Activated T-helper 1 cell treated with anti-CD3 and anti-CD28 coated beads, Interleukin-12 subunit alpha, Interleukin-12 subunit beta, Interleukin-2, Interleukin-4 antibody, amounts not matched to agents 30 ng/mL and 10 ng/mL and 1 ng/mL, durations not matched to agents 14 hours and 24 hours and 36 hours (primary cell): ENCODE measurements at places on chromosomes 4 and X.

GRCh38 chrX:114344756-114345349 lies 239.0 kb upstream of the HTR2C start:
- H3K27ac ChIP-seq, result no peak overlapping the region
- DNase-seq, result no peak
- H3K36me3 ChIP-seq, result no peaks in the 10 kb centered on the region
- no peaks in the 10 kb centered on the region for H3K27me3 ChIP-seq

DNA sequence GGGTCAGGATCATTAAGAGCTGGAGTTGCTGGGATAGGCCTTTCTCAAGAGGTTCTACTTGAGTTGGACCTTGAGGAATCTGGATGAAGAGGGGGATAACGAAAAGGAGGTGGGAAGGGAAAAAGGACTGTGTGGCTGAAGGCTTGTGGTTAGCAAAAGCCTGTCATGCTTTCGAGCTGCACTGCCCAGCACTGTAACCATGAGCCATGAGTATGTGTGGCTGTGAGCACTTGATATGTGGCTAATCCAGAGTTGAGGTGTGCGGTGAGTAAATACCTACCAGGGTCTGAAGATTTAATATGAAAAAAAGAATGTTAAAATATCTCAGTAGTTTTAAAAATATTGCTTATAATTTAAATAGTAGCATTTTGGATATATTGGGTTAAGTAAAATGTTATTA lies 11.4 kb downstream of the TMEM165 start:
- no peak overlapping the region for H3K4me3 ChIP-seq
- peak overlapping the region; percentile 68 for H3K27ac ChIP-seq
- peaks cover 38% of the 10 kb centered on the region for H3K36me3 ChIP-seq
- H3K27me3 ChIP-seq, result no peaks in the 10 kb centered on the region

DNA sequence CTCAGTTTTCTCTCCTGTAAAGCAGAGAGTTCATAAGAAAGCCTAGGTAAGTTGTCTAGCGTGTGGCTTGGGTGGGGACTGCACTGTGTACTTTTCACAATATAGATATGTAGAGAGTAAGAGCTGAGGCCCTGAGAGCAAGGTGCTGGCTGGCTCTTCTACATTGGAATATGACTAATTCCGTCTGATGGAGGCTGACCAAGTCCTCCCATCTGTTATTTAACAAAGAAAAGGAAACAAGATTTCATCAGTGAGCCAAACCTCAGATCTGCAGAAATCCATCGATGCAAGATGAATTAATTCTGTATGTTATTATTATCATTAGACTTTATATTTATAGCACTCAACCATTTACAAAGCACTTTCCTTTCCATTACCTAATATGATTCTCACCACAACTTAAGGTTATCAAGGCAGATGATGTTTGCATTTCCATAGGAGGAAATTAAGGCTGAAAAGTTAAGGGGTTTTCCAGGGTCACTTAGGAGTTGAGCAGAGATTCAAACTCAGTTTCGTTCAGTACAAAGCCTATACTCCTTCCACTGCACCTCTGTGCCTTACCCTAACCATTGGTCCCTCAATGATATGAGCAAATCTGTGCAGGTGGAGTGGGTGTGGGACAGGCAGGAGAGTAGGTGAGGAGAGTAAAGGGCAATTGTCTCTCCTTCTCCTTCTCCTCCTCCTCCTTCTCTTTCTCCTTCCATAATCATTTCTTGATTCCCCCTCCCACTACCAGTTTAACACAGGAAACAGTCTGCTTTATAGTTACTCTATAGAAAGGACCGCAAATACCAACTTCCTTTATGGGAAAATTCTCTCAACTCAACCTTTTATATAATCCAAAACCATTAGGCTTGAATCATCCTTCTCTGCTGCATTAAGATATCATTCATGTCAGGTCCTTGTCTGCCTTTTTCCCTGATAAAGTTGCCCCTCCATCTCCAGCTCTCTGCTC lies 27.6 kb upstream of the SRD5A3 start:
- H3K4me1 ChIP-seq, result peaks cover 33% of the 10 kb centered on the region
- peaks cover 3% of the 10 kb centered on the region for H3K27me3 ChIP-seq
- no peak overlapping the region for H3K4me3 ChIP-seq

GRCh38 chr4:119008761-119009160 lies 120.1 kb downstream of the SYNPO2 start:
- no peak for DNase-seq
- no peaks in the 10 kb centered on the region for H3K36me3 ChIP-seq
- peaks cover 2% of the 10 kb centered on the region for H3K27me3 ChIP-seq
- H3K27ac ChIP-seq, result no peak overlapping the region
- no peaks in the 10 kb centered on the region for H3K4me1 ChIP-seq

- H3K4me1 ChIP-seq, result peaks cover 6% of the 10 kb centered on the region
- peaks cover 2% of the 10 kb centered on the region for H3K36me3 ChIP-seq
- peaks cover 50% of the 10 kb centered on the region for H3K27me3 ChIP-seq
- DNase-seq, result peak; percentile 80
- H3K4me3 ChIP-seq, result peak within 1 kb of the TSS; percentile 83
Measured at GRCh38 chr4:3292571-3293400, at the start of gene RGS12. RGS12 (plus strand) TSS chr4:3293021; CDS start chr4:3316171, 23,150 bp downstream.

DNA sequence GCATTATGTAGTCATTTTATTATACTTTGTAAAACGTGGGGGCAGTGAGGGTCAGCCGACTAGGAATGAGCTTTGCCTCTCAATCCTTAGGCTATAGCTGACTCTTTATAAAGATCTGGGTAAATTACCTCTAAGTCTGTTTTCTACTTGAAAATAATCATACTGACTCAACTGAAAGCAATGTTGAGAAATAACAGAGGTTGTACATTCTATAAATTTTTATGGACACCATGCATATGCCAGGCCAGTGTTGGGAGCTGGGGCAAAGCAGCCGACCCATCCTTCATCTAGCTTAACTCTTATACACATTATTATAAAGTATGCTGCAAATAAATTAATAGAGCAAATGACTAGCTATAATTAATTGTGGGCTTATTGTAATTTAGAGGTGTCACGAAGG lies 2.2 kb upstream of the DCUN1D4 start:
- H3K4me3 ChIP-seq, result no peak overlapping the region
- no peaks in the 10 kb centered on the region for H3K36me3 ChIP-seq
- DNase-seq, result no peak

DNA sequence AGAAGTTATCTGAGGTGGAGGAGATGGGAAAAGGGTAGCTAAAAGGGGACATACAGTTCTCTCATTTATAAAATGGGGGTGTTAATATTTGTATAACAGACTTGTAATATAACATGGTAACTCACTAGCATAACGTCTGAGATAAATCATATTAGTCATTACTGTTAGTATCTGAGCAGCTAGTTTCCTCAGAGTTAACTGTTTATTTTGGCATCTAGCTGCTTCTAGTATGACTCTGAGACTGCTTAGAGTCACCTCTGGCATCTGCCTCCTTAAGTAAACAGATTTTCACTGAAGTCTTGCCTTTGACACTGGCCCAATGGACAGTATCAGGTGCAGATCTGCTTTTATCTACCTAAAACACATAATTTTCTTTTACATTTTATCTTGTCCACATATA lies 58.1 kb downstream of the SLC30A9 start:
- H3K27ac ChIP-seq, result no peak overlapping the region
- no peak for DNase-seq
- no peaks in the 10 kb centered on the region for H3K4me1 ChIP-seq
- no peaks in the 10 kb centered on the region for H3K27me3 ChIP-seq

DNA sequence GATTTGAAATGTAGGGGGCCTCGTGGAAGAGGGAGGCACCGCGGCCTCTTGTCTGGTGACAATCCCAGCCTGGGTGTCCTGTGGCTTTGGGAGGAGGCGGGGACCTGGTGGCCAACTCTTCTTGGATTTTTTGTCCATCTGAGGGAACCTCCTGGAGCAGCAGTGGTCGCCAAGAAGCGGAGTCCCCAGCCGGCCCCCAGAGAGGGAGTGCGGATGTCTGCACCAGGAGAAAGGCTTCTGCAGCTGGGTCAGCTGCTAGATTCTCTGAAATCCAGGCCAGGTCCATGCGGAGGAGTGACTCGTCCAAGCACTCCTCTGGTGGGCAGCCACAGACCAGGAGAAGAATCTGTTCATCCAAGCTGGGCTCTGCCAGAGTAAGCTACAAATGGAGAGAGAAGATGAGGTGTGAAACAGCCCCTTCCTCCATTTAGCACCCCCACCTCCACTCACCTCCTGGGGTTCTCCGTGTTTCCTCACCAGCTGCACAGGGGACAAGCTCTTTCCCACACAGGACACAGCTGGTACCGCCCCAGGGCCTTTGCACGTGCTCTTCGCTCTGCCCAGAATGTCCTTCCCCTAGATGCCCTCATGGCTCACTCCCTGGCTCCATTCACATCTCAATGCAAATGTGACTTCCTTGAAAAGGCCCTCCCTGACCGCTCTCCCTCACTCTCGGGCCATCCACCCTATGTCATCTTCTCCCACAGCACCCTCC lies 27.6 kb downstream of the C4orf50 start:
- DNase-seq, result no peak
- no peaks in the 10 kb centered on the region for H3K36me3 ChIP-seq
- H3K4me3 ChIP-seq, result no peak overlapping the region
- peaks cover 2% of the 10 kb centered on the region for H3K27me3 ChIP-seq

DNA sequence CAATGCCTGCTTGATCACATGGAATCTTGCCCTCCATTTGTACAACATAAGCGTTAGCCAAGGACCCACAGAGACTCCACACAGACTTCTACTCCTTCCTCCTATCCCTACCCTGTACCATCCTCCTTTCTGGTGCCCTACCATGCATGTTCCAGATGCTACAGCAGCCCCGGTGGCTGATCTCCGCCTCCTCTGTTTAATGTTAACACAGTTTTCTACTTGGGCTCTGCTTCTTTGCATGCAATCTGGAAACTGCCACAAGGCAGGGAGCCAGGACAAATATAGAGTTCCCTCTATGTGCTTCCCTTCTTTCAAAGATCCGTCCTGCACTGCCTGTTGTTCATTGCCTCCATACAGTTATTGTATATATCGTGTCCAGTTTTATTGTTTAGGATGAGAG lies 368.6 kb upstream of the TENM3 start:
- H3K27me3 ChIP-seq, result no peaks in the 10 kb centered on the region
- DNase-seq, result no peak
- H3K4me3 ChIP-seq, result no peak overlapping the region
- H3K4me1 ChIP-seq, result no peaks in the 10 kb centered on the region
- no peaks in the 10 kb centered on the region for H3K36me3 ChIP-seq
- no peak overlapping the region for H3K27ac ChIP-seq

DNA sequence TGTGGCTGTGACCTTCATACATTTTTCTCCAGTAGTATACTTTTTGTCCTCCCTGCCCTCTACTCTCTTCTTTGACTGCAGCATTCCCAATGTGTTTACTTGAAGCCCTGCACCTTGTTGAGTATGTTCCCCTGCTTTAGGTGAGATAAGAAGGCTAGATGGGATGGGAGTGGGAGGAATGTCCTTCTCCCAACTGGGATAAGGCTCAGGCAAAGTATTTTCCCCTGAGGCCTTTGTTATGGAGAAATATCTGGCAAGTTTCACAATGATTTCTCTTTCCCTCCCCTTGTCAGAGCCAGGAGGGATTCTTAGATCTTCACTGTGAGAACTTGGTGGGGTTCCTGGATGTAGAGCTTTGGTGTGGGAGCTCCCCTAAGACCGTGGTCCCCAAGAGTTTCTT lies 131.8 kb downstream of the CLCN5 start:
- peaks cover 3% of the 10 kb centered on the region for H3K27me3 ChIP-seq
- no peaks in the 10 kb centered on the region for H3K36me3 ChIP-seq

- no peaks in the 10 kb centered on the region for H3K27me3 ChIP-seq
- H3K4me3 ChIP-seq, result peak overlapping the region; percentile 93
- peaks cover 13% of the 10 kb centered on the region for H3K36me3 ChIP-seq
Measured at GRCh38 chrX:70456256-70456655, 11.6 kb downstream of the DLG3 start.

- H3K4me3 ChIP-seq, result no peak overlapping the region
- H3K36me3 ChIP-seq, result no peaks in the 10 kb centered on the region
- peaks cover 10% of the 10 kb centered on the region for H3K4me1 ChIP-seq
- DNase-seq, result no peak
Measured at GRCh38 chrX:10615931-10616774, 4.2 kb downstream of the MID1 start.

GRCh38 chr4:40908702-40909362 lies 159.1 kb downstream of the NSUN7 start:
- no peaks in the 10 kb centered on the region for H3K27me3 ChIP-seq
- peak overlapping the region; percentile 43 for H3K4me3 ChIP-seq
- peak overlapping the region; percentile 91 for H3K27ac ChIP-seq
- DNase-seq, result peak; percentile 61

- H3K36me3 ChIP-seq, result no peaks in the 10 kb centered on the region
- peak overlapping the region; percentile 78 for H3K4me3 ChIP-seq
- H3K27me3 ChIP-seq, result peaks cover 35% of the 10 kb centered on the region
- peak overlapping the region; percentile 64 for H3K27ac ChIP-seq
- peak; percentile 21 for DNase-seq
Measured at GRCh38 chr4:122827258-122827878, 737 bp downstream of the FGF2 start.

DNA sequence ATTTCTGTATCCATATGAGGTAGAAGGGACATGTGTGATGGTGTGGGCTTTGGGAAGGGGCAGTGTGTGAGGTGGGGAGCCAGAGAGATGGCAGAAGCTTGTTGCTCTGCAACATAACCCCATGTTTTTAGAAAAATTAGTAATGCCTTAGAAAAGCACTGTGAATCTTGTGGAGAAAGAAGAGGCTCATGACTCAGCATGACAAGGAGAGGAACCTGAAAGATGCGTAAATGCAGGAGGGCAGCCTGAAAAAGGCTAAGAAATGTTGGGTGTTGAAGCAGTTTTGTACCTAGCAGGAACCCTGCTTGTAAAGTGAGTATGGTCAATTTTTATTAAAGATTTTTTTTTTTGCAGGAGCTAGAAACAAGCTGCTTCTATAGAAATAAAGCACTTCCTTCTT lies 59.8 kb downstream of the ARSJ start:
- no peak overlapping the region for H3K27ac ChIP-seq
- H3K4me1 ChIP-seq, result no peaks in the 10 kb centered on the region
- no peak for DNase-seq
- H3K27me3 ChIP-seq, result no peaks in the 10 kb centered on the region

DNA sequence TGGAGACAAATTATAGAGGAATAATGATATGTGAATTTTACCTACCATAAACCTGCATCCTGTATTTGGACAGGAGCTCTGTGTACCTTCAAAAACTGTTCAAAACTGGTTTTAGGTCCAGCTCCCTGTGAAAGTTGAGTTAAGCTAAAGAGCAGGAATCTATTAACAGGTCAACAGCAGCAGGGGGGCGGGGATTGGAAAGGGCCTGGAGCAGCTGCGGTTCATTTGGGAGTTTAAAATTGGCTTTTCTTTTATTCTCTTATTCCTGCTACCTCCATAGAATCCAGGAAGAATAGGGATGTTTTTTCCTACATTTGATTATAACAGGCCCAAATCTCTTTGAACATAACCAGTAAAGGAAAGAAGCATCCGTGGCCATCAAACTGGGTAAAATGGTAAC lies 23.8 kb downstream of the SHROOM3 start:
- no peaks in the 10 kb centered on the region for H3K27me3 ChIP-seq
- DNase-seq, result no peak
- peaks cover 2% of the 10 kb centered on the region for H3K36me3 ChIP-seq
- H3K27ac ChIP-seq, result no peak overlapping the region
